ENCODE measurements at places on chromosomes 5 and 9.

- ATAC-seq, result no peak
Measured at GRCh38 chr5:41735213-41735612, 135.0 kb downstream of the OXCT1 start.

GRCh38 chr5:157578079-157578780 lies 2.7 kb upstream of the ADAM19 start:
- ATAC-seq, result no peak

- ATAC-seq, result peak; percentile 85
Measured at GRCh38 chr9:79447762-79448161, 124.0 kb upstream of the TLE4 start.

- no peak for ATAC-seq
Measured at GRCh38 chr9:122822938-122823337, 5.5 kb downstream of the PDCL start.

GRCh38 chr9:16221366-16221765 lies 649.1 kb downstream of the BNC2 start:
- no peak for ATAC-seq

DNA sequence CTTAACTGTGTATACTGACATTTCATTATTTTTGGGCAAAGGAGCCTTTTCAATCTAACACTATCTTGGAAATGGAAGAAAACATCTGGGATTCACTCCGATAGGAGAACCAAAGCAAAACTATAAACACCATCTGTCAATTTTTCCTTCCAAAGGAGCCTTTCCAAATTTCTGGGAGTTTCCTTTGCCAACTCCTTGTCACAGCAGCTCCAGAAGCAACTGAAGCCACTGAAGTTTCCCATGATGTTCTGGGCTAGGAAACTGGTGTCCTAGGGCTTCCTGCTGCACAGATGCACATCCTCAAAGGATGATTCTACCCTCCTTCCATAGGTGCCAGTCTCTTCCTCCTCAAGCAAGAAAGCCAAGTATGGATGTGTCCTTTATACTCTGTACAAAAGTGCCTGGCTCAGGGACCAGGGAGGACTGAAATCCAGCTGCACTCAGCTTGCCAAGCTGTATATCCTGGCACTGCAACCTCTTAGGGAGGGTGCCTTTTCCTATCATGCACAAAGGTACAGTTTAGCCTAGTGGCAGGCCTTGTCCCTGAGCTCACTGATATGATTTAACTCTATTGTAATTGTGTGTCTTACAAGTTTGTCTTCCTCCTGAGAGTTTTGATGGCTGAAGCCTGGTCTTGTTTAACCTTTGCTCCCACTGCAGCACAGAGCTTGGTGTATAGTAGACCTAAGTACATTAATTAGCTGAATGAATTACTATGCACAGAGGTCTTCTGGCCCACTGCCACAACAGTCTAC lies 8.4 kb upstream of the UBAP1 start:
- ATAC-seq, result no peak

- ATAC-seq, result no peak
Measured at GRCh38 chr5:110909950-110910349, 161.6 kb upstream of the TSLP start.

DNA sequence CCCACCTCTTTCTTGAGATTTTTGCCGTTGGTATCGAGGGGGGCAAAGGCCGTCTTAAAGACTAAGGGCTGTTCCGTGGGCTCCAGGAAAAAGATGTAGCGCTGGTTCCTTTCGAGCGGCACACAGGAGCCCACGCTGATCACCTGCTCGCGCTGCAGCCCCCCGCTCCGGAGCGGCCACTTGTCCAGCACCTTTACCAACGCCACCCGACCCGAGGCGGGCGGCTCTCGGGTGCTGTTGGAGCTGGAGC lies 781 bp downstream of the NRG2 start:
- no peak for ATAC-seq

- peak; percentile 89 for ATAC-seq
Measured at GRCh38 chr9:69195668-69196067, 21.6 kb downstream of the TJP2 start.

DNA sequence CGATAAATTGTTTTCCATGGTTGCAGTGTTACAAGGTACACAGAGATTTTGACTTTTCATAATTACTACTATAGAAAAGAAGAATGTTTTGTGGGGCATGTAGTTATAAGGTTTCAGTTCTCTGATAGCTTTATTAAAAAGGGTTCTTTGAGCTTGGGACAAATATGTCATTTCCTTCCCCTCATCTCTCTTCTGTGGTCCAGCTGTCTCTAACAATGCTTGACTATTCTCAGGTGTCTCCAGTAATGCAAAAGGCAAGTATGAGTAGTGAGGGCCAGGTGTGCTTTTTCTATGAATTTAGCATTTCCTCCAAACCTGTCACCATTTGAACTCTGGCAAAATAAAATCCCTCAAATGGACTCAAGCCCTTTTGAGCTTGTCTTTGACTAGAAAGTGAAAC lies 84.3 kb downstream of the SLF1 start:
- ATAC-seq, result no peak

- ATAC-seq, result no peak
Measured at GRCh38 chr9:121383715-121384114, 13.7 kb upstream of the STOM start.

- no peak for ATAC-seq
Measured at GRCh38 chr5:55231919-55232270, 1.5 kb downstream of the CCNO start.

DNA sequence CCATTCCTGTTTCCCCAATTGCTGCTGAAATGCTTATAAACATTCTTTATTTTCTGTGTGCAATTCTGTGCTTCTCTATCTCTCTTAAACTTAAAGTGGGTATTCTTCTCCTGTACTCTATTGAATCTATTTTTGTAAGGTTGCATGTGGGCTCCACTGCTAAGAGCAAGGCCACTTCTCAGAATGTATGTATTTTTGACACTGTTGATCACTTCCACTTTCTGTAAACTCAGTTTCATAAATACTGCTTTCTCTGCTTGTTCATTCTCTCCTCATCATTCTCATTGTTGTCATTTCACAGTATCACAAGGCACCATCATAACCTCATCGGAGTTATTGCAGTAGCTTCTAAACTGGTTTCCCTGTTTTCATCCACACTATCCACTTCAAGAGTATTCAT lies 483.0 kb upstream of the CDH18 start:
- no peak for ATAC-seq

GRCh38 chr9:96574455-96574854 lies 45.2 kb downstream of the CDC14B start:
- no peak for ATAC-seq

DNA sequence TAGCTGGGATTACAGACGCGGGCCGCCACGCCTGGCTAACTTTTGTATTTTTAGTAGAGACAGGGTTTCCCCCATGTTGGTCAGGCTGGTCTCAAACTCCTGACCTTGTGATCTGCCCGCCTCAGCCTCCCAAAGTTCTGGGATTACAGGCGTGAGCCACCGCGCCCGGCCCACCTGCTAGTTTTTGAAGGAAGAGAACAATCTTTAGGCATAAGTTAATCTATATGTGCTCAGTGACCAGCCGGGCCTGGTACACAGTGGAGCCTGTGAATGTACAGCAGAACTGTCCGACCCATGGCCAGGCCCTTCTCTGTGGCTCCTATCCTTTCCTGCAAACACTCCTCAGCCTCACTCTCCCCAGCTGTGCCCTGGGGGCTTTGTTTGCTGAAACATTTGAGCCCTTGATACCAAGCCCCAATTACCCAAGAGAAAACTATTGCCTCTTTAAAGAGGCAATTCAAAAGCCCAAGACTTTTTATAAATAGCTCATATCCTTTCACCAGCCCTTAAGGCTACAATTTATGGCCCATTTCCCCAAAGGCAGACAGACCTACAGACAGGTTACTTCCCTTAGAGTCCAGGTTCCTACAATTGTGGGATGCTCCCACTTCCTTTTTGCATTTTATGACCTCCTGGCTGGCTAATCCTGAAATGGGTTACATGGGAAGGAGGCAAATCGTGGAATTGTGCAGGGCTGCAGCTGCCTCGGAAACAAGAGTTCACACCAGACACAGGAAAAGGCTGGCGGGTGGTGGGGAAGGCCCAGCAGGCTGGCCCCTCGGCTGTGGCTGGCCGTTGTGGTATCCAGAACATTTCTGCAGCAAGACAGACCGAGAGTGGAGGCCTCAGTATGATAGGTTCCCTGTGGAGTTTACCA lies 37.5 kb downstream of the SPRY4 start:
- no peak for ATAC-seq

- peak; percentile 94 for ATAC-seq
Measured at GRCh38 chr9:89919171-89919681, 314.4 kb downstream of the GADD45G start.

DNA sequence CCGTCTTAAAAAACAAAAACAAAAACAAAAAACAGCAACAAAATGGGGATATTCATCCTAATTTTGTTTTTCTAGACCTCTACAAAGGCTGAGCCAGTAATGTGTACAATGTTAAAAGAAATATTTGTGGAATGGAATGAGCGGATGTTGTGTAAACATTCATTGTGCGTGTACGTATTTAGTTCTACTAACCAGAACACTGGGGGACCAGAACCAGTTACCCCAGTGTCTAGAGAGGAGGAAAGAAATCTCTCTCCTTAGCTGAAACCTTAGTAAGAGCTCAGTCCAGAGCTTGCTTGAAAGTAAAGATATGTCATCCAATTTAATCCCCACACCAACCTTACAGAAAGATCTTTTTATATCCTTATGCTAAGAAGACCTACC lies 106.7 kb upstream of the CPEB4 start:
- ATAC-seq, result no peak

- no peak for ATAC-seq
Measured at GRCh38 chr9:77305622-77306400, 128.5 kb downstream of the VPS13A start.

DNA sequence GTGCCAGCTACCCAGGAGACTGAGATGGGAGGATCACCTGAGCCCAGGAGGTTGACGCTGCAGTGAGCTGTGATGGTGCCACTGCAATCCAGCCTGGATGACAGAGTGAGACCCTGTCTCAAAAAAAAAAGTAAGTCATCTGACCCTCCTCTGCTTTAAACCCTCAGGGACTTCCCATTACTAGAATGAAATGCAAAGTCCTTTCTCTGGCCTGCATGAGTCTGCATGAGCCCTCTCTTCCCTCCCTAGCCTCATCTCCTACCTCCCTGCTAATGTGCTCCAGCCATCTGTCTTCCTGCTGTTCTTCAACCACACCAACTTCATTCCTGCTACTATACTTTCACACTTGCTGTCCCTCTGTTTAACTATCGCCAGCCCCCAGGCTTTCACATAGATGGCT lies 15.3 kb downstream of the IL5 start:
- ATAC-seq, result peak; percentile 91

- ATAC-seq, result no peak
Measured at GRCh38 chr5:135473956-135474670, 22.0 kb upstream of the TIFAB start.
